ENCODE measurements at places on chromosomes 6 and 20.

DNA sequence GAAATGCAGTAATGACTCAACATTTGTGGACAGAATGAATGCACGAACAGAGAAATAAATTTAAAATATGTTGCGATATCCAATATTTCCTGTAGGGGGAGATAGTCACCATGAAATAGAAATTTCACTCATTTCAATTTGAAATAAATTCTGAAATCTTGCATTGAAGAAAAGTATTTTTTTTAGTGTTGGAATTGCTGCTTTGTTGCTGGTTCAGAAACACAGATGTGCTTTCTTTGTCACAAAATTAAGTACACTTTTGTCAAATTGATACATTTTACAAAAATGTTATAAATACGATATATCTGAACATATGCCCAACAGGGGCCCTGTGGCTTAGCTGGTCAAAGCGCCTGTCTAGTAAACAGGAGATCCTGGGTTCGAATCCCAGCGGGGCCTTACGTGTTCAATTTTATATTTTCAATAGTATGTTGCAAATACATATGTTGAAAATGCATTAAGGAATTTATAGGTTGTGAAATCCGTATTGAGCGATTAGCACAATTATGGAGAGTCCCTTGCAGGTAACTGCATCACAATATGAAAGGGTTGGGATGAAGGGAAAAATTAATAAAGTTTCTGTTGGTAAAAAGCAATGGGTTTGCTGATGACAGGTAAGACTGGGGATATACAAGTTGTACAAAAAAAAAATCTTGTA is 85.4 kb upstream of the PRSS16 start:
- DNase-seq = peak; percentile 55

GRCh38 chr6:46234700-46235099 is 63.9 kb upstream of the ENPP5 start:
- no peak for DNase-seq

GRCh38 chr6:15804164-15805154 is 141.6 kb upstream of the DTNBP1 start:
- DNase-seq = no peak

DNA sequence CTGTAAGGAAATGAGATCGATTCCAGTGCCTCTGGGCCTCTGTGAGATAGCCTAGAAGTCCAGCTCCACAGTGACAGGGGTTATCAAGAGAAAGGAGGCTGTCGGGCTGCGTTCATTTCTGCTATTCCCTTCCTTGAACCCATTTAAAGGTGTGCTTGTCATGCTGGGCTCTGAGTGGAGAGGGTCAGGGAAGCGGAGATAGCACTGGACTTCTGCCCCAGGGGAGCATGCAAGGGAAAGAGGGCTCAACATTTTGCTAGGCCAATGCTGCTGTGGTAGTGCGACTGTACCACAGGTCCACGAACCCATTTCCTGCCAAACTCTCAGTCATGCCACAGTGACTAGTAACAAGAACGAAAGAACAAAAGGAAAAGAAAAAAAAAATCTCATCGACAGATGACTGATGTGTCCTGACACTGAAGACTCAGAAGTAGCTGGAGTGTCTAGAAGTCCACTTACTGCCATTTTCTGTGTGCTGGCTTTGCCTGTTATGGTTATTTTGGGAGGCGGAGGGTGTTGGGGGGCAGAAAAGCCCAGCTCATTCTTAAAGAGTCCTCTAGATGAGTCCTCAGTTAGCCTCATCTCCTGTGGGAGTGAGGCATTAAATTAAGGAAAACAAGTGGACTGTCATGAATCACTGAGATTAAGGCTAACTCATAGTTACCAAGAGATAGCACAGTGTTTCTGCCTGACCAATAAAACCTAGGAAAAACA is 8.1 kb downstream of the NEDD9 start:
- DNase-seq = no peak

DNA sequence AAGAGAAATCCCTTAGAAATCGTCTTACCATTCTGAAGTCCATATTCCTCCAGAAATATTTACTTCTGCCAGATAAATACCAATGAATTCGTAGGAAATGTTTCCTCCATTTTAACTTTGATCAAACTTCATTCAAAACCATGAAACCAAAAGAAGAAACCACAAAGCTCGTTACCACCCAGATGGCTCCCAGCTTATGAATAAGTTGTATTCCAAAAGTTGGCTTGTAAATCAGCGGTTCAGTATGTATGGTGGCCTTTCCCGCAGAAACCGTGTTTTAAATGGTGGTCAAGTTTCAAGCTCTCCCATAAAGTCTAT is 73.6 kb upstream of the RIPOR2 start:
- no peak for DNase-seq

GRCh38 chr20:34569598-34569997 is 11.1 kb downstream of the MAP1LC3A start:
- no peak for DNase-seq

- no peak for DNase-seq
Measured at GRCh38 chr20:62804021-62804626, 511 bp upstream of the OGFR start.

DNA sequence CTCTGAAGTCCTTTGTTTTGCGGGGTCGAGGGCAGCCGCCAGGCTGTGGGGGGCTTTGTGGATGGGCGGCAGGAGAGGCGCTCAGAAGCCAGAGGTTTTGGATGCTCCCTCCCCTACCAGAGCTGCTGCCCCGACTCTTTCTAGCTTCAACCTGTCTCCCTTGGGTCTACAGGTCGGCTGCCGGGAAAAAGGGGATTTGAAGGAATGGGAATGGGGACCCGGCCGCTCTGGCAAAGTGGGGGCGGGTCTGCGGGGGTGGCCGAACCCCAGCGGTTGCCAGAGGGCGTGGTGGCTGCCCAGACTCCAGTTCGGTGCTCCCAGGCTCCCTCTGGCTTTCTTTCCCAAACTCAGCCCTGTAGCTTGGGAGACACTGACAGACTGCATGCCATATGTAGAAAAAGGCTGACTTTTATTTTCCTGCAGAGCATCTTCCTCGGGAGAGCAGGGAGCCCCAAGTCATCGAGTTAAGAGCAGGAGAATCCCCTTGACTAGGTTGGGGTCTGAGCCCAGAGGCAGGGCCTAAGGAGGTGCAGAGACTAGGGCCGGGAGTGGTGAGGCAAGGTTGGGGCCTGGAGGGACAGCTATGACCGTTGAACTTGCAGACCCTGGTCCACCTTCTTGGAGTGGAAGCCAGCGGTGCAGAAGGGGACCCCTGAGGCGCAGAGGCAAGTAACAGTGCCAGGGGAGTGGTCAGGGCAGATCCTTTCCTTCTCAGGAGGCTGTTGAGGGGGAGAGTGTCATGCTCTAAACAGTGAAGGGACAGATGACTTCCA is 1.4 kb upstream of the PPP1R18 start:
- DNase-seq = no peak

Measured in MV-4-11 (cell line).